ENCODE measurements at places on chromosomes 2 and 18.

- peak; percentile 71 for DNase-seq
Measured at GRCh38 chr2:171726847-171727450, 39.7 kb downstream of the DYNC1I2 start.

DNA sequence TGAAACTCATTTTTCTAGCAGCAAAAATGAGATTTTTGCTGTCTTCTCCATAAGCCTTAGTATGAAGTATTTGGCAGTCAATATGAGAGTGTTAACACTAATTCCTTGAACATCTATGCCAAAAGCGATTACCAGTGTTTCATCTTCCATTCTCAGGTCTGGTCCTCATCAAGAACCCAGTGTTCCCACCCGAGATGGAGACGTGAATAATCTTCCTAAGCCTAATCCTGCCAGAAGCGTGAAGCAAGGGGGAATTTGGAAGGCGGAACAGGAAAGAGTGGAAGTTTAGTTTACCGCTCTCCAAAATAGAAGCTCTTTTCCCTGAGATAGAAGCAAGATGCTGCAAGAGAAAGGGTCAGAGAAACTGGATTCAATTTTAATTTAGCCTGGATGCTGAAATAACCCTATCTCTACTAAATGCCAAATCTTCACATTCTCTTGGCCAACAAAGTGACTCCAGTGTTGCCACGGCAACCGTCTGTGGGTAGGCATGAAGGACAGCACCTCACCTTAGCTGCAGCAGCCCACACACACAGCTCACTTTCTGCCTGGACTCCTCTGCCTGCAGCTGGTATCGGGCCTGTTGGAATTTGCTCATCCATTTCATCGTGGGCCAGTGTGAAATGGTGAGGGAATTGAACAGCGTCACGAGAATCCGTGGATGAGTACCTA, 711.1 kb downstream of the CBLN2 start:
- DNase-seq = no peak

DNA sequence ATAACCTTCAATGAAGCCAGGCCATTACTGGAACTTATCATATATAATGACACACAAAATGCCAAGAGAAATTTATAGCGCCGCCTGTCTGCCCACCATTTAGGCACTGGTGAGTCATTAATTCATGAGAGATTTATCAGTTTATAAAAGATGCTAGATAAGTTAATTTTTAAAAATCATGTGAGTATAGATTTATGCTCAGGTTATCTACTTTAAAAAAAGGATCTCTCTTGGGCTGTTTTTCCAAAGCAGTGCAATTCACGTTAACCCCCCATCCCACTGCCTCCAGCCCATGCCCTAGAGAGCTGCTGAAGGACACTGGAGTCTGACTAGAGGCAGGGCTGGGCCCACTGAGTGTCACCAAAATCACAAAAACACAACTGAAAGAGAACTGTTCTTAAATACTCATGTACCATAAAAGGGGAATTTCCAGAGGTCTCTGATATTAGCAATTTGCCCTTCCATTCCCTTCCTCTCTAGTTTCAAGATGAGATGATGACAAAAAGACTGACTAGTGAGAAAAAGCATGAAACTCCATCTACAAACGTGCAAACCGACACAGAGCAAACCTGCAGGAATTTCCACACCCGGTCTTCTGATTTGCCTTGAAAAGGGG, 160.8 kb downstream of the BCL2 start:
- DNase-seq = no peak

DNA sequence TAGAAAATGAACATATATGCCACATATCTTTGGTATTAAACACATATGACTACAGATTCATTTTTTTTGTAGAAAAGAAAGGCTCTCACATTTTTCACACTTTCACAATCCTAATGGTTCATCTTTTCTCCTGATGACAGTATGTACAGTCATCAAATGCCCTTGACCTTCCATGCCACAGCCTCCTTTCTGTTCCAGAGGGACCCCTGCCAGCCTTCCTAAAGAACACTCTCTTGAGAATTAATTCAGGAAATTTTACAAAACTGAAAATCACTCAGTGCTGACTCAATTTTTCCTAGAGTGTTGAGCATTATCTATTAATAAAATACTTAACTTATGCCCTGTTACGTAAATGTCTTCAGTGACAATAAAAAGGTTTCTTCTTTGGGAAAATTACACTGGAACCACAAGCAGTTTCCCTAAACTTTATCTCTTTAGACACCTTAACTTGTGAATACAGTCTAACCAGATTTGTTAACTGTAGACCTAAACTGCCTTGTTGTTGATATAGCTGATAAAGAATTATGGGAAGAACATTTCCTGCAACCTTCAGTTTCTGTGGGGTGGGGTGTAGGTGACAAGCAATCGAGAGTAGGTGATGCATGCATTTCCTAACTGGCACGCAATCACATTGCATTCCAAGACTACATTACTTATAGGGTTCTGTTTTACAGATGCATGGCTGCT, 15.3 kb upstream of the ACOXL start:
- DNase-seq = peak; percentile 17

GRCh38 chr2:133774654-133775015, 206.4 kb upstream of the NCKAP5 start:
- DNase-seq = peak; percentile 28

GRCh38 chr2:172449911-172450550, 22.6 kb downstream of the ITGA6 start:
- DNase-seq = peak; percentile 73

- DNase-seq = peak; percentile 7
Measured at GRCh38 chr2:204152616-204153015, 216.1 kb downstream of the ICOS start.

DNA sequence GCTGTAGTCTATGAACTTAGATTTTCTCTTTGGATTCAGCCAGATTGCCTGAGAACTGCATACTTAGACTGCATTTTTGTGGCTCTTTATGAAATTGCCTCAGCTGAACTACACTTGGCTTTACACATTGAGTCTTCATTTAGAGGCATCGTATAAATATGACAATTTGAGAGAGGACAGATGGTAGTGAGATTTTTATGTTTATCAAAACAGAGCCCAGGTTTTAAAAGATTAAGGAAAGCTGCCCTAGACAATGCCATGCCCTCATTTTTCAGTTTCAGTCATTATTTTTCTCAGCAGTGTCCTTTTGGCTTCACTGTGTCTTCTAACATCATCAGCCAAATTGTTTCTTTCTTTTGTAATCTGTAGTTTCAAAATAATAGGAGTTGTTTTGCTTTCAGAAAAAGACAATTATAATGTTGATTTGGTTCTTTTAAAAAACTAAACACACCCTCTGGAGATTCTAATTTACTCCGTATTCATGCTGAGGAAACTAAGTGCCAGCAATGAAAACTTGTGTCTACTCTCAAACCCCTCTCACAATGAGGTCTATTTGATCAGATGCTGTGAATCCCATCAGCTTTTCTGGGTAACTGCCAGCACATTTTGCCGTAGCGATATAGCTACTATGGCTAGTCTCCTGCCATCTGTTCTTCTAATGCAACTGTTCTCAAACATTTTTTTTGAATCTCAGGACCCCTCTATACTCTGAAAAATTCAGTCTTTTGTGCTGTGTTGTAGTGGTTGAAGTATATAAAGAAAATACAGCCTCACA, 46.2 kb downstream of the TWSG1 start:
- DNase-seq = peak; percentile 89

Data from AG10803 (cell line).